ENCODE measurements at places on chromosomes 6 and 20. TPM values are rescaled to one million over a fixed set of nuclear protein-coding genes. Genes with fewer than 3 reads are reported as not detected.

The SLC18B1 gene
- 10.3 TPM for total RNA-seq

The E2F1 gene
- 3.2 TPM for total RNA-seq

The DSP gene
- 168 TPM for total RNA-seq

The DOK5 gene
- not detected for total RNA-seq

The CPNE5 gene
- 0.08 TPM for total RNA-seq

The TMEM74B gene
- 0.39 TPM for total RNA-seq

The LPA gene
- not detected for total RNA-seq
